ENCODE measurements at places on chromosomes 1 and 21. TPM values are rescaled to one million over a fixed set of nuclear protein-coding genes. Genes with fewer than 3 reads are reported as not detected.

AMY1C gene
- total RNA-seq = 2.5 TPM

DNA sequence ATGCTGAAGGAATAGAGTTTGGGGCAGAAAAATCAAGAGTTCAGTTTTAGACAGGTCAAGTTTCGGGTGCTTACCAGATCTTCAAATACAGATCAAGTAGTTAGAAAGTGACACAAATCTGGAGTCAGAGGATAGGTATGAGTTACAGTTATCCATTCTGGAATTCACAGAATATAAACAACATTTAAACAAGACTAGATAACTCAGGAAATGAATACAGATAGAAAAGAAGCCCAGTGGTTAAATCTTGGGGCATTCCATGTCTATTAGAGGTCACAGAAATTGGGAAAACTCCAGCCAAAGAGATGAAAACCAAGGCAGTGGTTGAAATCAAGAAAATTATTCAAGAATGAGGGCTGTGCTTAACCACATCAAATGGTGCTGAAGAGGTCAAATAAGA lies 187.0 kb upstream of the HP1BP3 start:
- no peak for DNase-seq

- DNase-seq = no peak
Measured at GRCh38 chr1:218895064-218895587, 278.6 kb upstream of the LYPLAL1 start.

DNA sequence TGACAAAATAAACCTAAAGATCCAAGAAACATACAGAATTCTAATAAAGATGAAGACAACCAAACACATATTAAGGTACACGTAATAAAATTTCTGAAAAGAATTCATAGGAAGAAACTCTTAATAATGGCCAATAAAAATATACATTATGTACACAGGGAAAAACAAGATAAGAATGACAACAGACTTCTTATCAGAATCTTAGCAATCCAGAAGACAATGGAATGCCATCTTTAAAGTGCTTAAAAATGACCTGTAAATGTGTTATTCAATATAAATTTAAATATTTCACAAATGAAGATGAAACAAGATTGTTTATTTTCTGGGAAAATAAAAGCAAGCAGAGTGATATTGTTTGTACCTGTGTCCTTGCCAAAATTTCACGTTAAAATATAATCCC lies 530.4 kb upstream of the PTBP2 start:
- DNase-seq = no peak

APOBEC4 gene
- total RNA-seq = not detected

DNA sequence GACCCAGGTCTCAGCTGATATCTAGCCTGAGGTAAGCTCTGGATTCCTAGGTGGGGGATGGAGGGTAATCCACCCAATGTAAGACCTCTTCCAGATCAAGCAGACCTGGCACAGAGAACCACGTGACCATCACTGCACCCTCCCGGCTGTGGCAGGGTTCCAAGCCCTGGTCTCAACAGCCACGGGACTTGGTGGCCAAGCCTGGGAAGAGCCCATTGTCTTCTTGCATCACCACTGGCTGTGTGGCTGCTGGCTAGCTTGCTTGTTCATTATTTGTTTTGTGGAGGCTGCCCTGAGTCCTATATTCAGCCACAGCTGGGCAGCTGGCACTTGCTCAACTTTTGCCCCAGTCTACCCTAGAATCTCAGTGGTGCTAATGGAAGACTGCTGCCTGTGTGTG lies 24.1 kb upstream of the NFASC start:
- no peak for DNase-seq

DNA sequence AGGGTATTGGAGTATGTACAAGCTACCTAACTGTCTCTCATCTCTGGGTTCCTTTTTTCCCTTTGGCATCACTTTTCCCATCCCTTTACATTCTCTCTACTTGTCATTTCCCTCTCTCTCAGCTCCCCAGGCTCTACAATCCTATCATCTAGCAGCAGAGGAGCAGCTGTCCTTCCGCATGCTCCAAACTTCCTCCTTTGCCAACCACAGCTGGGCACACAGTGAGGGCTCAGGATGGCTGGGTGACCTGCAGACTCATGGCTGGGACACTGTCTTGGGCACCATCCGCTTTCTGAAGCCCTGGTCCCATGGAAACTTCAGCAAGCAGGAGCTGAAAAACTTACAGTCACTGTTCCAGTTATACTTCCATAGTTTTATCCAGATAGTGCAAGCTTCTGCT lies 561 bp downstream of the CD1E start:
- no peak for DNase-seq

DNA sequence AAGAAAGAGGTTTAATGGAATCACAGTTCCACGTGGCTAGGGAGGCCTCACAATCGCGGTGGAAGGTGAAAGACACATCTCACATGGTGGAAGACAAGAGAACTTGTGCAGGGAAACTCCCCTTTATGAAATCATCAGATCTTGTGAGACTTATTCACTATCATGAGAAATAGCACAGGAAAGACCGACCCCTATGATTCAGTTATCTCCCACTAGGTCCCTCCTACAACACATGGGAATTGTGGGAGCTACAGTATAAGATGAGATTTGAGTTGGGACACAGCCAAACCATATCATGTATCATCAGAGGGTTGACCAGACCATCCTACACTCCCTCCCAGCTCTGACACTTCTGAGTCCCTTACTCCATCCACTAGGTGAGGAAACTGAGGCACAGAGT lies 143.9 kb upstream of the KLHDC7A start:
- no peak for DNase-seq

GRCh38 chr1:94974824-94975223 lies 47.9 kb upstream of the CNN3 start:
- DNase-seq = no peak

DNA sequence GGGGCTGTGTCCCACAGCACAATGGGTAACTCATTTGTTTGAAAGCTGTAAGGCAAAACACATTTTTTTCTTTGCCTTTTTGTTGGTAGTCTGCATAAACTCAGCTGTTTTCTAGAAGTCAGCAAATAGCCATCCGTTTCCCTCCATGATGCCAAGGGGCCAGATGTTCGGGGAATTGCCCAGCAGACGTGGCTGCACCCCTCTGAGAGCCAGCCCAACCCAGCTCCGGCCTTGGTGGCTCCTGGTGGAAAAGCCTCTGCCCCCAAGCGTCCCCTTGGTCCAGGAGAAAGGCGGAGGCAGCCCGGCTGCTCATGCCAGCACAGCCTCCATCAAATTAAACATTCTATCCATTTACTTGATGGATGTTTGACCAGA lies 58.4 kb upstream of the ADARB1 start:
- no peak for DNase-seq

- DNase-seq = peak; percentile 44
Measured at GRCh38 chr21:35801391-35801790, 258.9 kb downstream of the SETD4 start.

- DNase-seq = no peak
Measured at GRCh38 chr1:119226321-119226720, 85.9 kb upstream of the WARS2 start.

MYCL gene
- 12.4 TPM for total RNA-seq

- no peak for DNase-seq
Measured at GRCh38 chr1:99457381-99458165, 188.3 kb upstream of the PALMD start.

OPTC gene
- total RNA-seq = 0.09 TPM

DNA sequence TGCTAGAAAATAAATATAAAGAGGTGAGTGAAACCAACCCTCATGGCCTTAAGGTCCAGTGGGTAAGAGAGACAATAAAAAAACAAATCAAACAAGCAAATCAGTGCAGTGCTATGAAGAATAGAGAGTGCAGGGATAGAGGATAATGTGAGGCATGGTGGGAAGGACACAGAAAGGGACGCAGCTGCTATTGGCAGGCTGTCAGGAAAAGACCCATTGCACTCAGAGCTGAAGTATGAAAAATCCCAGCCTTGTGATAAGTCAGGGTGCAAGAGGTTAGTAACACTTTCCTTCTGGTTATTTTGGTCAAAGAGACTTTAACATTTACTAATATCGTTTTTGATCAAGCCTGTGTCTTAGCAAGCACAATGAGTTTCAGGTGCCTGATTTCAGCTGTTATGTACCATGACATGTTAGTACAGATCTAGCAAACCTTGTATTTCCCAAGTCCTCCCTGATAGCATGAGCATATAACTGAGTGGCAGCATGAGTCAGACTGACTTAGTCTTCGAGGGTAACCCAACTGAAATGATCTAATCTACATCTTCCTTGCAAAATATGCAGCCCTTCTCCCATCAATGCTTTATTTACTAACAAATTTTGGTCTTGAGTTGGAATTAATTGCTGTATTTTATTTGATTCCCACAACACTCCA lies 31.7 kb downstream of the CHML start:
- no peak for DNase-seq

INKA2 gene
- total RNA-seq = 1.4 TPM

- DNase-seq = no peak
Measured at GRCh38 chr1:7293702-7294629, 477.1 kb upstream of the VAMP3 start.

CFAP141 gene
- total RNA-seq = not detected
